ENCODE measurements at places on chromosomes 4 and X.

DNA sequence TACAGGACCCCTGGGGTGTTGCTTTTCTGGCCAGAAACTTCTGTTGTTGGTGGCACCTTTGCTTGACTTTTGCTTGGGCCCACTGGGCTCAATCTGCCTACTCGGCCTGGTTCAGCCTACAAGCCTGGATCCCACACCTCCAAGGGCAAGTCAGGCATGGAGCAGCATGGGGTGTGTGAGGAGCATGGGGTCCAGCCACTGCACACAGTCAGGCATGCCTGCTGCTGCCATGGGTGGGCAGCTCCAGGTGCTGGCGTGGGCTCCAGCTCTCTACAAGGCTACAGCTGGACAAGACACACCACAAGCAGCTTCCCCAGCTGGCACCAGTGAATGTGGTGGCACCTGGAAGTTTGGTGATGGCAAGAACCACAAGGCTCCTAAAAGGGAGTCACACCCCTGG, 1683.1 kb upstream of the ADGRL3 start:
- no peak for DNase-seq

GRCh38 chrX:11427453-11428071, 134.3 kb downstream of the AMELX start:
- DNase-seq: peak; percentile 19

DNA sequence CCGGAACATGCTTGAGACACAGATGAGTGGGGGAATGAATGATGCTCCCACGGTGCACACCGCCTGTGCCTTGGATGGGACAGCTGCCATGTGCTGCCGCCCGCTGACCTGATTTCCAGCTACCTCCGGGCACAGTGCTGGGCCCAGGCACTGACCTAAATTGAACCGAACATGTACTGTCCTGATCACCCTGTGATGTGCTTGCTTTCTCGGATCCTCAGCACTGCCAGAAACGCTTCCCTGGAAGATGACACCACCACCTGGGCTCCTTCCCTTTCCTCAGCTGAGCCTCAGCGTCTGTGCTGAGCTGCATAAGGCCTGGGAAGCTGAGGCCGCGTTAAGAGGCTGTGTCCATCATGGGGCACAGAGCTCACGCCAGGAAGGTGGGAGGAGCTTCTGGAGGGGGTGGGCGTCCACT, 39.3 kb upstream of the MXD4 start:
- DNase-seq: no peak

DNA sequence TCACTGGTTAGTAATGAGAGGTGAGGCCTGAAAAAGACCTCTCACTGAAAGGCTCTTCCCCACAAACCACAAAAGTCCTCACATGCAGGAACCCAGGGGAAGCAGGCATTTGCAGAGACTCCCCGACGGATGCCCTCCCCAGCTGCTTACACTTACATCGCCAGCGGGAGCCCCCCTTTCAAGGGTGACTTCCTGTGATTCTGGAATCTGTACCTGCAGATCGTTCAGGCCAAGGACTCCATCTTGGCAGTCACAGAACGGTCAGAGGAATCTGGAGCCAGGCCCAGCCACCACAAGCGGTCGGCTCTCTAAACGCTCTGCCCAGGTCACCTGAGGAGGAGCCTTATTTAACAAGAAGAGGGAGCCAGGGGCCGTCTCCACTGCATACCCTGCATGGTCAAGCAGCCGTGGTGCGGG, 71.3 kb upstream of the STS start:
- no peak for DNase-seq

GRCh38 chr4:151687021-151687640, 73.7 kb downstream of the GATB start:
- no peak for DNase-seq

- DNase-seq: no peak
These were observed 302.3 kb downstream of the DCHS2 start for GRCh38 chr4:154189346-154189745.

- no peak for DNase-seq
These were observed 8.1 kb upstream of the TBC1D25 start for GRCh38 chrX:48531358-48531959.

GRCh38 chrX:30865015-30865414, 24.0 kb downstream of the TAB3 start:
- DNase-seq: no peak

DNA sequence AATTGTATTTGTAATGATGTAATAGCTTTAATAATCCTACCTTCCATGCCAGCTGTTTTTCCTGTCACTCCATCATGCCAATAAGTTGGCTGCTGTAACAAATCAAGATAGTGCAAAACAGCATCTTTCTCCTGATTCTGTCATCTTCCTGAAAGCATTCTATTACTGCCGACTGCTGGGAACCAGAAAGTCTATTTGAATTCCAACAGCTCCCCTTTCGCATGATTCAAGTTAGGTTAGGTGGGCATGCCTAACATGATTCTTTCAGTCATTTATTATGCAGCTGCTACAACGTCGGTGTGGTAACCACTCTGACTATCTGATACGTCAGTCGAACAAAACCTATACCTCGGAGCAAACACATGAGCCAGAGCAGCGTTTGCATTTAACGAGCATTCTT, 127.9 kb upstream of the DMD start:
- peak; percentile 3 for DNase-seq

DNA sequence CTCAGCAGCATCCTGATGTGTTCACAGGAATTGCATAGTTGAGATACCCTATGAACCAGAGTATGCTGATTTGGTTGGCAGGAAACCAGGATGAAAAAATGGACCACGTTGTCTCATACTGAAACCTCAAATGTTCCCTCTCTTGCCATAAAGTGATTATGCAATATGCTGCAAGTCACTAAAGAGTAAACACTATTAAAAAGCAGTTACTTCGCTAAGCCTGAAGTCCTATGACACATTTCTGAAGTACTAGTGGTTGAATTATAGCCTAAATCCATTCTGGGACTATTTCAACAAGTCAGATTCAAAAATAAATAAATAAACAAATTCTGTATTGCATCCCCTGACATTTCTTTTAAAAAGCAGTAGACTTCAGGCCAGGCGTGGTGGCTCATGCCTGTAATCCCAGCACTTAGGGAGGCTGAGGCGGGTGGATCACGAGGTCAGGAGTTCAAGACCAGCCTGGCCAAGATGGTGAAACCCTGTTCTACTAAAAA, 106.0 kb upstream of the NAP1L5 start:
- DNase-seq: peak; percentile 63

DNA sequence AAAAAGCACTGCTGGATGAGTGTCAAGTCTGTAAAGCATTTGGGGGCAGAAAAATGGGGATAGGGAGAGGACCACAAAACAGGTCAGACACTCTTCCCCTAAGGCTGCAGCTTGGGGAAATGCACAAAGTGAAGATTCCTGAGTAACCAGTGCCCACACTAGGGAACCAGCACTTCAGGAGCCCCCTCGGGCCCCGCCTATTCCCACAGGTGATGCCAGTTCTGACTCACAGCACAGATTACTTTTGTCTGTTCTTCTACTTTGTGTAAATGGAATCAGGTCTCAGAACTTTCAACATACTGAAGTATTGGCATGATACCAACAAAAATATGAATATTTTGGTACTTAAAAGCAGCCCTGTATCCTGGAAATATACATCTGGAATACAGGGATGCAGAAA, 112.5 kb downstream of the ADRA2C start:
- no peak for DNase-seq

GRCh38 chr4:82542642-82543041, 19.1 kb downstream of the TMEM150C start:
- DNase-seq: no peak

- DNase-seq: no peak
These were observed 44.2 kb downstream of the CLDN34 start for GRCh38 chrX:10011261-10011931.

DNA sequence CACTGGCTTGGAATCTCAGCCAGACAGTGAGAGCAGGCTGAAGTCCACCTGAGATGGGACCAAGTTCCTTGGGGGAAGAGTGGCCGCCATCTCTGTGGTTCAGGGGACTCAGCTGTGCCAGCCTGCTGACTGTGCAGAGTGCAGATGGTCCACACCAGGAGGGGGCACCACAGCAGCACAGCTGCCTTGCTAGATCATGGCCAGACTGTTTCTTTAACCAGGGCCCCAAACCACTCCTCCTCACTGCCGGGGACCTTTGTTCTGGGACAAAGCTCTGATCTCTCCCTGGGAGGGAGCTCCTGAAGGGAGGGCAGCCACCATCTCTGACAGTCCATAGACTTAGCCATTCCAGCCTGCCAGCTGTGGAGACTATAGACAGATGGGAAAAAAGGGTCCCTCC, 2189.6 kb downstream of the PCDH7 start:
- peak; percentile 50 for DNase-seq

DNA sequence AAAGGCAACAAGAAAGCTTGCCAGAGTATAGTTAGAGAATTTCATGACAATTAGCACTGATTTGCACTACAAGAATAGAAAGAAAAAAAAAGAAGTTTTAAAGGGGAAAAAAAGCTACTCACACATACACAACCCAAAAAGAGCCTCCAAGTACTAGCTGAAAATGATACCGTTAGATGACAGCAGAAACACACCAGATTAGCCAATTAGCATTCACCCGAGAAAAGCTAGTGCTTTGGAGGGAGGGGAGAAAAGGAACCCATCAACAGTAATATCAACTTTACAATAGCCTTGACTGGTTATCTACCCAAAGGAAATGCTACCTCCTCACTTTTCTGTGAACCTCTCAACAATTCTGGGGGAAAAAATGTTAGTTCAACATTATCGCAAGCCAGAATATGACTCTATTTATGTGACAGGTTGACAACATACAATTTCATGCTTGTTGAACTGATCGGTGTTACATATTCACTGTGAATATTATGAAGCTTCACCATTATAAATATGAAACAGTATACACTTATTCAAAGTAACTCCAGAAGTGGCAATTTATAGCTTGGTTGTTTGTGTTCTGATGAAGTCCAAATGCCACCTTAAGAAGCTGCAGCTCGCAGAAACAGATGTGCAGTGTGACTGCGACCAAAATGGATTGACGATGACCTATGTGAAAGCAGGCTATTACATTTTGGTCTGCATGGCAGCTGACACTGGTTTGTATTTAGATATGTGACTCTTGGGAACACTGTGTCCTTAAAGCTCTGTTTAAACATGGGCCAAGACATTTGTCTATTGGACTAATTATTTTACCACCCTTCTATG, 15.9 kb downstream of the PPARGC1A start:
- DNase-seq: no peak

DNA sequence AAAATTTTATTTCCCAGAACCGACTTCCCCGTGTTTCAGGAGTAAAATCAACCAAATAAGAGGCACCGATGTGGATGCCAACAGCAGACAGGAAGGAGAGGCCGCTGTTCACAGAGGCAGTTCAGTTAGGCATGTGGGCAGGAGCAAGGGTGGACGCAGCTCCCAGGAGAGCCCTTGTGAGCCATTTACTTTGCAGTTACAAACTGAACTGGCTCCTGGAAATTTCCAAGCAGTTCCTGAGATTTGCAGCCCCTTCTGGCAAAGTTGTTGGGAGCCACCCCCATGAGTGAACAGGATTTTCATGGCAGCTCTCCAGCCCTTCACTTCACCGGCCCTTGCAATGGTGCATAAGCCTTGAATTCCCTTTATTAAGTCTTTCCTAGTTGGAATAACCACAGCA, 189.1 kb downstream of the AFAP1 start:
- no peak for DNase-seq

DNA sequence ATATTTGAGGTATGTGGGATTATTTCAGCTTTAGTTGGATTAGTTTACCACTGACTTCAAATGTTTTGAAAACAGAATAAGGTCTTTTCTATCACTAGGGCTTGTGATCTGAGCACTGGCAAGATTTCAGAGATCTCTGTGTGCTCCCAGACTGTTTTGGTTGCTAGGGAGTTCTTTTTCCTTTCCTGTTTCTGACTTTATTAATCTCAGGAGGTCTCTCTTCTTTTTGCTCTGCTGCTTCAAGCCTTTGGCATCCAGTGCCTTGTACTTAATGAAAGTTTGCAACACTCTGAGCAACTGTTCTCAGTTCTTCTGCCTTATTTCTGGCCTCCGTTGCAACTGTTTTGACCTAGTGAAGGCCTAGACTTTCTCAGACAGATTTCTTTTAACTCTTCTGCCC, 32.1 kb upstream of the PAQR3 start:
- peak; percentile 4 for DNase-seq

- DNase-seq: no peak
These were observed 7.4 kb downstream of the MAGEB10 start for GRCh38 chrX:27815209-27815608.

GRCh38 chr4:152165146-152165545, 370.7 kb downstream of the FBXW7 start:
- DNase-seq: no peak

- DNase-seq: no peak
These were observed 23.1 kb upstream of the ARMCX2 start for GRCh38 chrX:101682723-101683122.

DNA sequence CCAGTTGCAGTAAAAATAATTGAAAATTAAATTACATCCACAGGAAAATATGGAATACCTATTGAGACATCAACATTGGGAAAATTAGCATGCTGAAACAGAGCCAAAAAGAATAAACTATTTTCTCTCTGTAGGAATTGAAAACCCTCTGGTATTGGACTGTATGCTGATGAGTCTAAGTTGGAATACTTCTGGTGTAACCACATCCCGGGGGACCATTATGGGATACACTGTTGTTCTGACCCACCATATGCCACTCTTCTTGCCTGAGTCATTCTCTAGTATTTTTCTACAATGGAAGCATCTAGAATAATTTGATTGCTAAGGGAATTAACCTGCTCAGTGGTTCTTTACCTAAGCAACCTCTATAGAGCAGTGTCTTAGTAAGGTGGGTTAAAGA, 640.7 kb upstream of the AGA start:
- no peak for DNase-seq

GRCh38 chr4:2296631-2297601, 35.0 kb upstream of the MXD4 start:
- peak; percentile 15 for DNase-seq

- no peak for DNase-seq
These were observed 758 bp downstream of the SCFD2 start for GRCh38 chr4:53365121-53365485.

GRCh38 chr4:56828784-56829535, 7.5 kb upstream of the SPINK2 start:
- DNase-seq: no peak

DNA sequence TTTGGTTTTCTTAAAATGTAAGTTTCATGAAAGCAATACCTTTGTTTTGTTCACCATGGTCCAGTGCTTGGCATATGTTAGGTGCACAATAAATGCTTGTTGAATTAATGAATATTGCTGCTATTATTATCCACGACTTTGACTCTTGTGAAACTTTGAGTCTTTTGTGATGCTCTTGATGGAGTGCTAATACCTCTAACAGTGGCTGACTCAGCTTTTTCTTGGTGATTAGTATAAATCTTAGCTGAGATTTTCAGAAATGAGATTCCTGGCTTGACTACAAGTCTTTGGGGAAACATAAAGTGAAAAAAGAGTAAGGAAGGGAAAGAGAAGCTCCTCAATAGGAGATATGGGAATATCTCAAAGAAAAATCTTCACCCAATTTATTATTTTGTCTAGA, 375.2 kb upstream of the RPS6KA3 start:
- no peak for DNase-seq

Data from large intestine (tissue), 12 donors.